ENCODE measurements at places on chromosomes 12 and 14.

GRCh38 chr12:131281016-131281415 is 327.3 kb downstream of the ADGRD1 start:
- no peak for DNase-seq

- no peak for DNase-seq
These were observed 1.7 kb upstream of the TNS2 start for GRCh38 chr12:53048033-53048779.

DNA sequence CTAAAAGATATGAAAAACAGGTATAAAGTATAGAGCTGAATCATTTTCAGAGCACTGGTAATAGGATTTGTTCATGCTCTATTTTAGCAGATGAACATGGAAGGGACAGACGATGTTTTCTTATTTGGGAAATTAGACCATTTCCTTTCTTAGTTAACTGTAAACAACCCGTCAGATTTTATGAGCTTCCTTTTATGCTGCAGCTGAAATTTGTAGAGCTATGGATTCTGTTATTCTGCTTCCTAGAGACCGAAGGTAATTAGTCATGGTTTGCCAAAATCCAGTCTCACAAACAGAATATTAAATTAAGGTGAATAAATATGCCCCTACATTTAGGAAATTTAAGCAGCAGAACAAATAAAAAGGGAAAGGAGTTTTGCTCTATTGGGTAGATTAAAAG is 180.2 kb upstream of the SYT1 start:
- DNase-seq = no peak

DNA sequence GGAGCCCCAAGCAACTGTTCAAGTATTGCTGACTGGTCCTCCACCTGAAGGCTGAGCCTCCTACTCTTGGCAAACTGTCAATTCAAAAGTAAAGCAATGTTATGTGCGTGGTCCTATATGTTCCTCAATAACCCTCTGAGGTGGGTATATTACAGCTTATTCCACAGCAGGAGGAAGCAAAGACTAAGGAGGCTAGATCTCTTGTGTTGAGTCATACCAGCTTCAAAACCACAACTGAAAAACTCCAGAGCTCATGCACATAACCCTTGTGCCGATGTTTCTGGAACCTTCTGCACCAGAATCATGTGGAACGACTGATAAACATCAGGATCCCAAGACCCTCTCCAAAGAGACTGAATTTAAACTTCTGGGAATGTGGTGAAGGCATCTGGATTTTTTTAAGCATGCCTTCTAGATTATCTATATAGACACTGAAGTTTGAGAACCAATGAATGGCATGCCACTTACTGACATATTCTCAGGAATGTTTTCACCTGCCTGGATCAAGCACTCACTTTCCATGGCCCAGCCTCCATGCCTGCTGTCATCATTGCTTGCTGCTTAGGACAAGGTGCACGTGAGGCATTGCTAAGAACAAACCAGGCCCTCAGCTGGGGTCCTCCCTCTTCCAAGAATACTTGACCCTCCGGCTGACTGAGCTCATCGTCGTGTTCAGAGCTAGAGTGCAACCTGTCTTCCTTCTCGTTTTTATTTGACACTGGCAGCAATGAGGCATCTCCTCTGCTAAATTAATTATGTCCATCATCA is 194.7 kb downstream of the BCL11B start:
- DNase-seq = no peak

- DNase-seq = peak; percentile 66
These were observed 42.3 kb upstream of the EVL start for GRCh38 chr14:100022772-100023451.

- no peak for DNase-seq
These were observed 30.6 kb upstream of the FBXO34 start for GRCh38 chr14:55240526-55241178.

- DNase-seq = no peak
These were observed 12.7 kb downstream of the KRT1 start for GRCh38 chr12:52667509-52667908.

- no peak for DNase-seq
These were observed 200.5 kb downstream of the STXBP6 start for GRCh38 chr14:24849471-24849870.

DNA sequence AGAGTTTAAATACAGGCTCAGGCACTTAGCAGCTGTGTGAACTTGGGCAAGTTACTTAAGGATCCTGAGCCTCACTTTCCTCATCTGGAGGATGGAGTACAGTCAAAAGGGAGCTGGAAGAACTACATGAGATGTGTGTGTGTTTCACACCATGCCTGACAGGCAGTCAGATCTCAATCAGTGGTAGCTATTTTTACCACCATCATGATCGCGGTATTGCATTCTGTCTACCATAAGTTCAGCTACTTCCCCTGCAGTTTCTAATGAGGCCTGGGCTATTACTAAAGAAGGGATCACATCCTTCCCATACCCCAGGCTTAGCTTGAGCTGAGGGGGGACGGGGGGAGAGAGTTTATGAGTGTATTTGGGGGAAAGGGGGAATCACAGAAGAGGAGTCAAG is 7.0 kb downstream of the AQP6 start:
- DNase-seq = no peak

DNA sequence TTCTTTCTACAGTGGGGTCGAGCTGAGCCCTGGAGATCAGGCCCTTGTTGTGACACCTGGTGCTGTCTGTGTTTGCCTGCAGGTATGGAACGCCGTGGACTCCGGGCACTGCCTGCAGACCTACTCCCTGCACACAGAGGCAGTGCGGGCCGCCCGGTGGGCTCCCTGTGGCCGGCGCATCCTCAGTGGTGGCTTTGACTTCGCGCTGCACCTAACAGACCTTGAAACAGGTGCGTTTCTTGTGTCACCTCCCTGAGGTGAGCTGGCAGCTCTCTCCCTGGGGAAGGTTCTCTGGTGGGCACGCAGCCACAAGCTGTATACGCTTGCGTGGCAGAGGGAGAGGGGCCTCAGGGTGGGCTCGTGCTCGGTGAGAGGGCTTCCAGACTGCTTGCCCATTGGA is 119.3 kb downstream of the BEGAIN start:
- no peak for DNase-seq
